ENCODE measurements at places on chromosomes 2 and 18.

DNA sequence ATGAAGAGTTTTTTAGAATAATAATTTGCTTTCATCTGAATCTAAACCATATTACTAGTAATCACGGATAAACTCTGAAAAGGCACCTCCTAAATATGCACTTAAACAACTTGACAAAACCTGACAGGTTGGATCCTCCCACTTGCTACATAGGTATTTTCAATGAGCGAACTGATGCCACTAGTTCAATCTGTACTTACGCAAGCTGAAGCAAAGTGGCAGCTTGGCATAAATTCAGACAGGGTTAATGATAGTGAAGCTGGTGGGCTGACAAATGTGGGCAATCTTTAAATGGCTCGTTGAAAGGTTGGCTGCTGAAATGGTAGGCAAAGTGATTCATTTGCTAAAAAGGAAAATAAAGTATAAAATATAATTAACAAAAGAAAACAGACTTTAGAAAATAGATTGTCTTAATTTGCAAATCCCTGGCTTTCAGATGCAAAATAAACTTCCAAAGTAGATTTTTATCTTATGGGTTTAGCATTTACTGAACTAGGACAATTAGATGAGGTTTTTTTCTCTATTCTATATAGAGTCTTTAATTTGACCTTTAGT lies 1713.5 kb upstream of the SLC39A10 start:
- DNase-seq: no peak

GRCh38 chr2:33104052-33104623 lies 157.4 kb downstream of the LTBP1 start:
- DNase-seq: no peak

DNA sequence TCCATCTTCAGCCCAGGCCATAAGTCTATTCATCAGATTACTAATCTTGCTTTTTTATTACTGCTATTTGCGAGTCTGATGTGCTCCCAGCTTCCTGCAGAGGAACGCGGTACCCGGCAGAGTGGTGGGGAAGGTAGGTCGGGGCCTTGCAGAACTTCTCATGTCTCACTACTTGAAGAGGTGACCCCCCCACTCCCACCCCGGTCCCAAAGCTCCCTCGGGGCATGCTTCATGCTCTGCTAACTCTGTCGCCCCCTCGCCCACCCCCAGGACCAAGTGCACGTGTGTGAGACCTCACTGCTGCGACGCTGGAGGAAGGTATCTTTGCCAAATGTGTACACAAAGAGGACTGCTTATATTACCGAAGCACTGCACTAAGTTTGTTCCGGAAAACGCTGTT lies 129.4 kb upstream of the RAB12 start:
- no peak for DNase-seq

DNA sequence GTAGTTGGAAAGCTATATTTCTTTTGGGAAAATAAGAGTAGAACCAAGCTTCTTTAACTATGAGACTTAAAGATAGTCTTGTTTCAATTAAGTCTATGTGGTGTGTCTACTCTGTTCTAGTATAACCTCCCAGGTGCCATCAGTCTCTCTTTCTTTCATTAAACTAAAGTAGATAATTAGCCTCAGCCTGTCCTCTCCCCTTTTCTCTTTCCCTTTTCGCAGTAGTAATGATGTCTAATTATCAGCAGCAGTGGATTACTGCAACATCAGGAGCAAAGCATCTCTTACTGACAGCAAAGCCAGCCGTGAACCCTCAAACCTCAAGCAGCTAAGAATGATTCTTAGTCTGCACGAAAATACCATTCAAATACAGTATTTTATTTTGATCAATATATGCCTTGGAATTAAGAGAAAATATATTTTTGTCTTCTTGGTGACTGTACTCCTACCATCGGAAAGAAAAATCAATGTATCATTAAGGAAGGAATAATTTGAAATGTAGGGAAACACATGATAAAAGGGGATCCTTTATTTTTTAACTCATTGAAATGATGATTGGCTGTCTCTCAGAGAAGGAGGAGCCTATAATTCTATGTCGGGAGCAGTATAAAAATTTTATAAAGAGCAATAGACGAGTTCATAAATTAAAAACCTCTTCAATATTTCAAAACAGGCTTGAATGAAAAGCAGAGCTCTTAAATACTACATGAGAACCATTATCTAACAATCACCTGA lies 4.5 kb downstream of the NOL4 start:
- DNase-seq: no peak

- DNase-seq: no peak
These were observed 254.3 kb downstream of the METTL4 start for GRCh38 chr18:2316751-2317696.
